ELF-1 (cell line): ENCODE measurements at places on chromosomes 11 and 22.

DNA sequence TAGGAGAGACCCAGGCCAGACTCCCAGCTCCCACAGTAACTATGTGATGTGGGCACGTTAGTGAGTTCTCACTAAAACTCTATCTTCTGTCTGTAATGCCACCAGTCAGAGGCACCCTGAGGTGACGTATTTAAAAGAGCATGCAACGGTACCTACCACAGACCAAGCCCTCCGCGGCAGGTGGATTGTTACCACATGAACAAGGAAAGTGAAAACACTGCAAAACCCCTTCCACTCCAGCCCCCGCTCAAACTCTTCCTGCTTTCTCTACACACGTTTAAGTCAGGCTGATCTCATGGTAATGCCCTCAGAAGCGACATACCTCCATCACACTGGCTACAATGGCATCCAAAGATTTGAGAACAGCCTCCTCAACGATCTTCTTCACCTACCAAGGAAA is 36.7 kb downstream of the SERPIND1 start:
- no peak for DNase-seq

DNA sequence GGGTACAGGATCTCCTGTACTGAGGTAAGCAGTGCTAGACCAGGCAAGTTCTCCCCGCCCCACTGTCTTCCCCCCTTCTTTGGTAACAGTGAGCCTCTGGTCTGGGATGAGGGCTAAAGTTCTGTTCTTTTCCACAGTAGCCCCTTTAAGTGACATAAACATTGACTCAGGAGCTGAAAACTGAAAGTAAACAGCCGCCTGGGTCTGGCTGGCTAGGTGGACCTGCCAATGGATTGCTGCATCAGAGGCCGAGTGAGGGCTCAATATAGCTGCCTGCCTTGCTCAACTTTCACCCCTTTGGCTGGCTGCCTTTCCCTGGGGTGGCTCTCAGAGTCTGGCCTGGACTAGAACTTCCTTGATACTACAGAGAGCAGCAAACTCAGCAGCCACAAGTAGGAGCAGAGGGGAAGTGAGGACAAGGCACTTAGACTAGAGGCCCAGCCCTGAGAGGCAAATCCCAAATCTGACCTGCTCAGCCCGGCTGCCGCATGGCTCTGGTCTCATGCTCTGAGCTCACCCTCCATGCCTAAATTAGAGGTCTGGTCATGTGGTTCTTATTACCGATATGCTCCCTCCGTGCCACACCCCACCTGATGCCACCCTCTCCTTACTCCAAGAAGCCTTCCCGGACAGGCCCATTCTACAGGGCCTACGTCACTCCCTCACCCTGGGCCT is 9.6 kb upstream of the UCP3 start:
- DNase-seq = no peak

DNA sequence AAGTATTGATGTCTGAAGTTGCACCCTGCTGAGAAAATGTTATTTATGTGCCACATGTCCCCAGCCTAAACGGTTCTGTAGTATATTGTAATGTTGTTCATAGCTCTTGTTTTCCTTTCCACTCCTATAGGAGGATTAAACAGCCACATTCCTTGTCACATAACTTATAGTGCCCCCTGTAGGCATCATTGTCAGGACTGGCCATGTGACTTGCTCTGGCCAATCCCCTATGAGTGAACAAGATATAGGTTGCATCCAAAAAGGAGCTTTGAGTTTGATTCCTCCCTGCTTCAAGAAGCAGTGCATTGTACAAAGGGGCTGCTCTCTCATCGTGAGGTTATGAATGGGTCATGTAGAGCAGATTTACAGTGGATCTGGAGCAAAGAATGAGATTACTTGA is 717.6 kb upstream of the ANO5 start:
- DNase-seq = no peak

DNA sequence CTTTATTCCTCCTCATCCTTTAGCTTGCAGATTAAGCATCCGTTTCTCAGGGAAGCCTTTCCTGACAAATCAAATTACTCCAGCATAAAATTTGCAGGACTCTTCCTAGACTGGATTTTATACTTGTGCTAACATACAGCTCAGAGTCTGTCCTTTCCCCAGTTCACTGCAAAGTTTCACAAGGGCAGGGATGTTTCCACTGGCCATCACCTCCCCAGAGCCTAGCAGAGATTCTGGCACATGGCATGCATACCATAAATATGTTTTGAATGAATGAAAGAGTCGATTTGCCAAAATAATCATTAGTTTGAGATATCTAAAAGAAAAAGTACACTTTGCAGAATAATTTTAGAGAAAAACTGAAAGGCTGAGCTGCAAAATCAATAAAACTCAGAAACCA is 10.6 kb downstream of the MSANTD4 start:
- no peak for DNase-seq

GRCh38 chr11:73310076-73310475 is 2.0 kb downstream of the ARHGEF17 start:
- DNase-seq = no peak

DNA sequence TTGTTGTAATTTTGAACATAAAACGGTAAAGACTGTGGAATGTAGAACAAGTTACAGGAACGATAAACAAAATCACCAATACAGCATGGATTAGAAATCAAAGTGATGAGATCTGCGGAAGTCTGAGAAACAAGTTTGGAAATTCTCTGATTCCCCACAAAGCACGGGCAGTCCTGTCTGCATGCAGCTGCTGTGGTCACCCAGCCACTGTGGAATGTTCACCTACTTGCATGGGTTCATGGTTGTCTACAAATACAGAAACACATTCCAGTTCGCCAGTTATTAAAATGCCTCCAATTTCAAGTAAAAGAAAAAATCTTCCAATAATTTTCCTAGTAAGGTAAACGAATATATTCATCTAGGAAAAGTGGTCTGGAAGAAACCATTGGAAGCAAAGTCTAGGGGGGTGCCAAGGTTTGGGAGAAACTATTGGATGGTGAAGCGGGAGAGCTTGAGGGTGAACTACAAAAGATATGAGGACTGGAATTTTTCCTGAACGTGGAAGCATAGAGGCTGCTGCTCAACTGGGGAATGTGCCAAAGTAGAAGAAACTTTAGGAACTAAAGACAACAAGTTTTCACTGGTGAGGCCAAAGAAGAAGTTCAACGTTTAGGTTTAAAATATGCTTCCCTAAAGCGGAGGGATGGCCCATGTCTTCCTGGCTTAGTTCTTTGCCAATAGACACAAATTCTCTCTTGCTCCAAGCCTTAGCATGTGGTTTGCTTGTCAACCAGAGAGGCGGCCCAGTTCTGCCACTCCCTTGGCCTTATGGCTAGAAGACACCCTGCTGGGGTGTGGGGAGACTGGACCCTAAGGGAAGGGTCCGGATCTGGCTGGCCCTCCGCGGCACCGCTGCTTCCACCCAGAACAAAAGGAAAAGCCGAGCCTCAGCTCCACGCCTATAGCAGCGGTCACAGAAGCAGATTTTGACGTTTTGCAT is 70.2 kb downstream of the CTTN start:
- no peak for DNase-seq

GRCh38 chr11:114315749-114316368 is 19.7 kb downstream of the NNMT start:
- peak; percentile 46 for DNase-seq

DNA sequence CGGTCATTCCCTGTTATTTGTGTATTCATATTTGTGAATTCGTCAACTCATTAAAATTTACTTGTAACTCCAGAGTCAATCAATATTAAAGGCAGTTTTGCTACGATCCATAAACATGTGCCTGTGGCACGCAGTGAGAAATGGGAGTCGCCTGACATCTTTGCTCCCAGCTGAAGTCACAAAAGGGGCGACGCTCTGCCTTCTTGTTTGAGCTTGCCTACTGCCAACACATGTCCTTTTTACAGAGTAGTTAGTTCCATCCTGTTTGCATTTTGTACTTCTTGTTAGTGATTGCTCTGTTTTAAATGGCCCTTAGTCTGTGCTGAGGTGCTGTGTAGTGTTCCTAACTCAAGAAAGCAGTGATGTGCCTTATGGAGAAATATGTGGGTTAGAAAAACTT is 305.3 kb downstream of the ETS1 start:
- DNase-seq = no peak

GRCh38 chr11:11787305-11788062 is 54.3 kb upstream of the USP47 start:
- DNase-seq = peak; percentile 54

DNA sequence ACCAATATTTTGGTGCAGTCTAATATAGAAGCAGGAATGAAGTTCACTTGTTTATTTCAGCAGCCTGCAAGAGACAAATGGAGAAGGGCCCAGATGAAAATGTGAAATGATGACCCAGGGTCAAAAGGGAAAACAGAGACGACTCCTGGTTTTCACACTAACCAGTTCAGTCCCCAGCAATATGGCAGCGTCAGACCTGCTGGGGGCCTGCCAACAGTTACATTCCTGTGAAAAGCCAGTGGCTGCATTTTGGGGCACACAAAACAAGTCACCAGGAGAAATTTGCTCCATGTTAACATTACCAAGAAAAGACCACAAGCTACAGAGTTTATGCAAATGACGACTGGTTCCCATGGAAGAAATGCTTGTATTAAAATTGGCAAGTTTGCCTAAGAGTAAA is 80.2 kb downstream of the CCDC34 start:
- DNase-seq = no peak

GRCh38 chr11:115963156-115963555 is 458.9 kb upstream of the CADM1 start:
- no peak for DNase-seq
